ENCODE measurements at places on chromosomes 13 and 19. TPM values are rescaled to one million over a fixed set of nuclear protein-coding genes. Genes with fewer than 3 reads are reported as not detected.

The ZNF600 gene
- 5.6 TPM for total RNA-seq

GRCh38 chr13:35712907-35713761 is 236.6 kb upstream of the MAB21L1 start:
- DNase-seq: peak; percentile 51

The CEACAM16 gene
- under 0.01 TPM for total RNA-seq

- no peak for DNase-seq
These were observed at the start of gene PGLYRP2 for GRCh38 chr19:15479391-15480345. Gene PGLYRP2, minus strand, starts transcription at chr19:15479501. Its CDS starts 130 bp downstream, at chr19:15479371.

The FBN3 gene
- not detected for total RNA-seq

- no peak for DNase-seq
These were observed 28.7 kb downstream of the ATP8B3 start for GRCh38 chr19:1783354-1783753.
